ENCODE measurements at places on chromosomes 7 and 10. TPM values are rescaled to one million over a fixed set of nuclear protein-coding genes. Genes with fewer than 3 reads are reported as not detected.

DNA sequence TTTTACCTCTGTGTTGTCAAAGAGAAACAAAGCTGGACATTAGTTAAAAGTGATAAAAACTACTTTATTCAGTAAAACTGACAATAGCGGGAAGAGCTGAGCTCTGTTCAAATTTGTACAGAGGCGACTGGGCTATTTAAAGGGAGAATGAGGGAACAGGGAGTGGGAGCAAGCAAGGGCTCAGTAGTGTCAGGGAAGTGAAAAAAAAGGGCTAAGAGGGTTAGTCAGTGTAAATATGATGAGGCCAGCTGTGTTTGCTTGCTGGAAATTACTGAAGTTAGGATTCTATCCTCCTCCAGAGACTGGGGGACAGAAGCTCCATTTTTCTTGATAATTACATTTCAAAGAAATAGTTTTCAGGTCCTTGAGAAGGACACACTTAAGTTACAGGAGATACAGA is 232.5 kb downstream of the SH2D4B start:
- DNase-seq = no peak

GRCh38 chr10:75861582-75861981 is 430.2 kb downstream of the LRMDA start:
- DNase-seq = no peak

- no peak for DNase-seq
These were observed 25.3 kb downstream of the SLC29A3 start for GRCh38 chr10:71344154-71344925.

Gene RASA4B
- 3.8 TPM for total RNA-seq

DNA sequence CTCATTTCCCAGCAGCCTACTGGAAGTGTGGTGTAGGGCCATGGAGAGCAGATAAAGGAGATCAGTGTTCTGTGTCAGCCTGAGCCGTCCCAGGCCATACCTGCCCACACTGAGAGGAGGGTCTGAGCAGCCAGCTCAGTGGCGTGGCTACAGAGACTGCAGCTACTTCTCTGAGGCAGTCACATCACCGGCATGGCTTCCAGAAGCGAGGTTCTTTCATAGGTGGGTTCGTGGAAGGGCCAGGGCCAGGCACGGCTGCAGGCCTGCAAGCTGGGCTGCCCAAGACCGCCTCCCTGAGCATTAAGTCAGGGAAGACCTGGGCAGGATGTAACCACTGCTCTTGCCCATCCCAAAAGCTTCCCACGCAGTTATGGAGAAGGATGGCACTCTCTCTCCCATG is 34.9 kb downstream of the LDB3 start:
- no peak for DNase-seq

GRCh38 chr10:70055550-70055949 is 2.9 kb downstream of the MACROH2A2 start:
- DNase-seq = no peak

DNA sequence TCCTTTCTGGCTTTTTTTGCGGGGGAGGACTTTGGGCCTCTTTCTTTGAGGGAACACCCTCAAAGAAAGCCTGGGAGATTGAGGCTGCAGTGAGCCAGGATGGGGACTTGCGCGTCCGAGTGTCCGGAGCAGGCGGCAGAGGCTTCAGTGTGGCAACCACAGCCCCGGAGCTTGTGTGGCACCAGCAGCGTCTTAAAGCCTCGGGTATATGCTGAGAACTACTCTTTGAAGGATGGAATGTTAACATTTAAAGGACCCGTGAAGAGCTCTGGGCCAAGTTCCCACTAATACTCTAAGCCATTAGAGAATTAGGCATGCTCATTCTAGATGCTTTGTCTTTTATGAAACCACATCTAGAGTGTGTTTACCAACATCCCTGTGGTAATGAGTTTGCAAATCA is 168.2 kb downstream of the SEPTIN7 start:
- no peak for DNase-seq

GRCh38 chr7:32890793-32891042 is 842 bp downstream of the KBTBD2 start:
- no peak for DNase-seq

DNA sequence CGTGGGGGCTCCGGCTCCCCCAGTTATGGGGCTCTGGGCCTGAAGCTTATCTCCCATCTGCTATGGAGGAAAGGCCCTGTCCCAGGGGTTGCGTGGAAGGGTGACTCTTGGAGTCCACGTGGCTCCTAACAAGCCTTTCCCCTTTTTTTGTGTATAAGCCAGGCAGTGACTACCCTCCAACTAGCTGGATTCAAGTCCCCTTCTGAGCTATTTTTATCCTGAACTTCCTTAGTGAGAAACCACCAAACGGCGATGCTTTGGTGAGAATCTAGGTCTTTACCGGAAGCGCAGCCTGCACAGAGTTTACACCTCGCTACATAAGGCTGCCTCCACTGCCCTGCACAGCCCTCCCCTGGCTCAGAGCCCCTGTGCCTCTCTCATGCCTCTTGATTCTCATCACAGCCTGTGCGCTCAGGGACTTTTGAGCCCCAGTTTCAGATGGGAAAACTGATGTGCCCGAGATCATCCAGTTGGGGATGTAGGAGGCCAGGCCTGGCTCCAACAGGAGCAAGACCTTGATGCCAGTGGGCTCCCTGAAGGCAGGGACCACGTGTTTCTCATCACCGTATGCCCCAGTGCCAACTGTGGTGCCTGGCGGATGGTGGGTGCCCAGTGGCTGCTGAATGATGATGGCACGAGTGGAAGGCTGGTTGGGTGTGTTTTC is 102.3 kb upstream of the PPIF start:
- peak; percentile 70 for DNase-seq

DNA sequence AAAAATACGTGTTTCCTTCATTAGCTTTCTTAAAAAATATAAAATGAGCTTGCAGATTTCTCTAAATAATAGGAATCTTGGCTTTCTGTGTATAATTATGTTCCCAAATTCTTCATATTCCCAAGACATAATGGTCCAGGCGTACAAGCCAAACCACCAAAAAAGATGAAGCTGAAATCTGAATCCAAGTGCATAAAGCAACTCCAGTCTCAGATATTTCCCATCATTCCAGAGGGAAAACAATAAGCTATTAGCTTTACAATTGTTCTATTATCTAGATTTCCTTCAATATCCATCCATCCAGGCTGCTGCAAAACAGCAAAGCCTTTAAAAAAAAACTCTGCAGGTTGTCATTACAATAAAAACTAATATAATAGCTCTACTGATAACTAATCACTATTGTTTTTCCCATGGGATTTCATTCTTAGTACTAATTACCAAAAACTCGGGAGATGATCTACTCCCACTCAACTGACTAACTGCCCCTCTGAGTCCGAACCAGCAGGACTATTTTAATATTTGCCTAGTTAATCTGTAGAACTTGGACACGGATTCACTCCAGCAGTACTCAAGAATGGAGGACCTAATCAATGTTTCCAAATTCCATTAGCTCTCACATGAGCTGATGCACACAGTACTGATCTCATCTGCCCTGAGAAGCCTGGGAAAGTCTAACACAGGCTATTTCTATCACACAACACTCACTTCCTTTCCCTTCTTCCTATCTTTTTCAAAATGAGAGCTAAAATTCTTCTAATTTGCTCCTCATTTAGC is 108.9 kb upstream of the ASAH2 start:
- DNase-seq = no peak

Gene RPEL1
- not detected for total RNA-seq

Gene SPDYE8
- total RNA-seq = not detected

DNA sequence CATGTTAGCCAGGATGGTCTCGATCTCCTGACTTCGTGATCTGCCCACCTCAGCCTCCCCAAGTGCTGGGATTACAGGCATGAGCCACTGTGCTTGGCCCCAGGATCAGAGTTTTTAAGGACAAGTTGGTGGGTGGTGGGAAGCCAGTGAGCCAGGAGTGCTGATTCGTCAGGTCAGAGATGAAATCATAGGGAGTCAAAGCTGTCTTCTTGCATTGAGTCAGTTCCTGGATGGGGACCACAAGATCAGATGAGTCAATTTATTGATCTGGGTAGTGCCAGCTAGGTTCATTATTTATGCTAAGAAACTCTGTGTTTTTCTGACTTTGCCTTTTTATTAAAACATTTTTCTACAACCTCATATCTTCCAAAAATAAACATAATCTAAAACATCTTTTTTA is 423.8 kb downstream of the ARL4A start:
- no peak for DNase-seq

Gene CCDC172
- not detected for total RNA-seq

GRCh38 chr10:612696-613095 is 76.8 kb downstream of the DIP2C start:
- DNase-seq = no peak

GRCh38 chr7:108026116-108026515 is 23.2 kb upstream of the LAMB1 start:
- DNase-seq = no peak

DNA sequence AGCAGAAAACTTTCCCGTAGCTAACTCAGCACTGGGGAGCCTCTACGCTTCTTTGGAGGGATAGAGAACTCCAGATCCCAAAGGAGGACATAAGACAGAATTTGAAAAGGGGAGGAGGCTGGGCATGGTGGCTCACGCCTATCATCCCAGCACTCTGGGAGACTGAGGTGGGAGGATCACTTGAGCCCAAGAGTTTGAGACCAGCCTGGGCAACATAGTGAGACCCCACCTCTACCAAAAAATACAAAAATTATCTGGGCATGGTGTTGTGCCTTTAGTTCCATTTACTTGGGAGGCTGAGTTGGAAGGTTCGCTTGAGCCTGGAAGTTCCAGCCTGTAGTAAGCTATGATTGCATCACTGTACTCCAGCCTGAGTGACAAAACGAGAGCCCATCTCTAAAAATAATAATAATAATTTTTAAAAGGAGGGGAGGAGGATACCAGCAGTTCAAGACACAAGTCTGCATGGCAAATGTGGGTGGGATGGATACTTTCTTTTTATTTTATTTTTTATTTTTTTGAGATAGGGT is 165.9 kb upstream of the SH2B2 start:
- no peak for DNase-seq

DNA sequence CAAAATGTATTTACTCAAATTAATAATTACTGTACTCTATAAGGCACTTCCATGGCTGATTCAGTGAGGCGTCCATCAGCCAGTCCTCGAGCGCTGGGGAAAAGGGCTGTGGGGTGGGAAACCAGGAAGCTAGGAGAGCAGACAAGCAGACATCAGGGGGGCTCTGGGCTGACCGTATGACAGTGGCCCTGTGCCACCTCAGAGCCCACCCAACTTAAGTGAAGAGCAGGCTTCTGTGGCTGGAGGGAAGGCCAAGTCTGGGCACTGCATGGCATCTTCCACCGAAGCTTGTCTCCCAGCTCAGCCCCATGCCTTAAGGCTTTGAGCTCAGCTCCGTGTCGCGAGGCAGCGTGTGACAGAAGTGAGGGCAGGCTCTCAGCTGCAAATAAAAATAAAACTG is 464.5 kb upstream of the ZMIZ1 start:
- no peak for DNase-seq

- no peak for DNase-seq
These were observed 31.5 kb upstream of the SMNDC1 start for GRCh38 chr10:110336111-110336721.

Gene PPP1R9A
- 24.6 TPM for total RNA-seq

GRCh38 chr10:117005026-117005526 is at the start of gene SHTN1:
TSS of gene SHTN1 (minus strand) at chr10:117005187. CDS start at chr10:117005079, 108 bp downstream.
- DNase-seq = peak; percentile 84

Gene ACTR3C
- 7.4 TPM for total RNA-seq

- no peak for DNase-seq
These were observed 35.7 kb downstream of the SMNDC1 start for GRCh38 chr10:110268971-110269370.

DNA sequence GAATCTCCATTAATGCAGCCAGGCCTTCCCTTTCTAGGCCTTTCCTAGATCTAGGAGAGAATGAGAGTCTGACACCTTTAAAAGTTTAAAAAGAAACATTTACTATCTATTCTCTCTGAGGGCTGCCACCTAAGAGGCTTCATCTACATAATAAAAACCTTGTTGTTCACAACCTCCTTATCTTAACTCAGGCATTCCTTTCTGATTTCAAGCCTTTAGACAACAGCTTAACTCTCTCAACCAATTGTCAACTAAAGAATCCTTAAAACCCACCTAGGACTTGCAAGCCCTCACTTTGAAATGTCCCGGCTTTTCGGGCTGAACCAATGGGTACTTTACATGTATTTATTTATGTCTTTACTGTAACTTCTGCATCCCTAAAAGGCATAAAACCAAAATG is 64.3 kb upstream of the RET start:
- no peak for DNase-seq

Gene MRPS24
- 174 TPM for total RNA-seq

Gene VAX1
- total RNA-seq = not detected

Gene CPED1
- total RNA-seq = 20.8 TPM

DNA sequence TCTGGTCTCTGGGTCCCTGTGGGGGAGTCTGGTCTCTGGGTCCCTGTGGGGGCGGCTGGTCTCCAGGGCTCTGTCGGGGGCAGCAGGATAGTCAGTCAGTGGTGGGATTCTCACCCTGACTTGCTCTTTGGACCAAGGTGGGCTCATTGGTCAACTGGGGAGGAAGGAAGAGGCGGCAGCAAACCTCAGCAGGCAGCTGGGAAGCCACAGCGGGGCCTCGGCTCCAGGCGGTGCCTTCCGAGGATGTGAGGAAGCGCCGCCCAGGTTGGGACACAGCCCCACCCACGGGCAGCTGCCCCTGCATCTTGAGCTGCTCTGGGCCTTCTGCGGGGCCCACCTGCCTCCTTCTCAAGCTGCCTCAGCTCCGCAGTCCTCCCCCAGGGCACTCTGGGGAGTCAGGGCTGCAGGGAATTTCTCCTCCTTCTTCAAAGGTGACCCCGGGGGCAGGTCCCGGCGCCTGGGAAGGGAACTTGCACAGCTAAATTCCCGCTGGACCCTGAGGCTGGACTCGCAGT is 20.4 kb upstream of the KNDC1 start:
- DNase-seq = peak; percentile 8
